ENCODE measurements at places on chromosomes 2 and 18.

DNA sequence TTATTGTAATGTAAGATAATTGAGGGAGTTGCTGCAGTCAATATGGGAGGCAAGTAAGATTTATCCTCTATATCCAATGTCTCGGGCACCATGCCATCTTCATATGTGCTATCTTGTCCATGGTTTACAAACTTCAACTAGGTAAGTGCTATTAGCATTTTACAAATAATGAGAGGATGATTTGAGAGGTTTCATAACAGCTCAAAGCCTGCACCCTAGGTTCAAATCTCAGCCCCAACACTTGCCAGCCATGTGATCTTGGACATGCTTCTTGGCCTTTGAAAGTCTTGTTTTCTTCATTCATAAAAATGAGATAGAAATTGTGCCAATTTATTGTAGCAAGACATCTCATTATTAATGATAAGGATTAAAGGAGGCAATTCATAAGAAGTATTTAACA, 108.8 kb downstream of the RND3 start:
- no peak overlapping the region for H3K4me3 ChIP-seq
- no peaks in the 10 kb centered on the region for H3K27me3 ChIP-seq
- H3K27ac ChIP-seq: no peak overlapping the region
- no peaks in the 10 kb centered on the region for H3K4me1 ChIP-seq
- DNase-seq: no peak
- H3K36me3 ChIP-seq: no peaks in the 10 kb centered on the region

- no peak overlapping the region for H3K4me3 ChIP-seq
- H3K36me3 ChIP-seq: no peaks in the 10 kb centered on the region
- no peaks in the 10 kb centered on the region for H3K4me1 ChIP-seq
- H3K27ac ChIP-seq: no peak overlapping the region
Measured at GRCh38 chr2:74300506-74300905, 42.7 kb downstream of the SLC4A5 start.

- no peak overlapping the region for H3K27ac ChIP-seq
- H3K27me3 ChIP-seq: no peaks in the 10 kb centered on the region
- no peaks in the 10 kb centered on the region for H3K36me3 ChIP-seq
- H3K4me3 ChIP-seq: no peak overlapping the region
- no peak for DNase-seq
- peaks cover 25% of the 10 kb centered on the region for H3K4me1 ChIP-seq
Measured at GRCh38 chr2:111157071-111157661, 36.5 kb downstream of the BCL2L11 start.

DNA sequence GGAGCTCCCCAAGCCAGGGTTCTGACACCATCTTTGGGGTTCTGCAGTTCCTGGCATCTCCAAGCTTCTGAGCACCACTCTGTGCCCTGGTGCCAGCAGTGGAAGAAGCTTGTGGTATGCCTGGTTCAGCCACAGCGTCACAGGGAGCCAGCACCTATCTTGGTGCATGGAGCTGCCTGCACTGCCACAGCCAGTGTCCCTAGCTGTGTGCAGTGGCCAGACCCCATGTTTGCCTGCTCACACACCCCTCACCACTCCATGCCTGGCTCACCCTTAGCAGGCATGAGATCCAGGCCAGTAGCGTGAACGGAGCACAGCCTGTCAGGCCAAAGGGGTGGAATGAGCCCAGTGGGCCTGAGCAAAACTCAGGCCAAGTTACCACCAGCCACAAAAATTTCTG, 290.2 kb upstream of the LRATD1 start:
- no peaks in the 10 kb centered on the region for H3K4me1 ChIP-seq
- H3K4me3 ChIP-seq: no peak overlapping the region
- H3K27me3 ChIP-seq: no peaks in the 10 kb centered on the region
- H3K36me3 ChIP-seq: no peaks in the 10 kb centered on the region

- peak; percentile 96 for DNase-seq
- no peak overlapping the region for H3K4me3 ChIP-seq
- H3K4me1 ChIP-seq: peaks cover 4% of the 10 kb centered on the region
- H3K27me3 ChIP-seq: no peaks in the 10 kb centered on the region
- H3K36me3 ChIP-seq: no peaks in the 10 kb centered on the region
Measured at GRCh38 chr18:8858888-8859511, 153.6 kb downstream of the MTCL1 start.

DNA sequence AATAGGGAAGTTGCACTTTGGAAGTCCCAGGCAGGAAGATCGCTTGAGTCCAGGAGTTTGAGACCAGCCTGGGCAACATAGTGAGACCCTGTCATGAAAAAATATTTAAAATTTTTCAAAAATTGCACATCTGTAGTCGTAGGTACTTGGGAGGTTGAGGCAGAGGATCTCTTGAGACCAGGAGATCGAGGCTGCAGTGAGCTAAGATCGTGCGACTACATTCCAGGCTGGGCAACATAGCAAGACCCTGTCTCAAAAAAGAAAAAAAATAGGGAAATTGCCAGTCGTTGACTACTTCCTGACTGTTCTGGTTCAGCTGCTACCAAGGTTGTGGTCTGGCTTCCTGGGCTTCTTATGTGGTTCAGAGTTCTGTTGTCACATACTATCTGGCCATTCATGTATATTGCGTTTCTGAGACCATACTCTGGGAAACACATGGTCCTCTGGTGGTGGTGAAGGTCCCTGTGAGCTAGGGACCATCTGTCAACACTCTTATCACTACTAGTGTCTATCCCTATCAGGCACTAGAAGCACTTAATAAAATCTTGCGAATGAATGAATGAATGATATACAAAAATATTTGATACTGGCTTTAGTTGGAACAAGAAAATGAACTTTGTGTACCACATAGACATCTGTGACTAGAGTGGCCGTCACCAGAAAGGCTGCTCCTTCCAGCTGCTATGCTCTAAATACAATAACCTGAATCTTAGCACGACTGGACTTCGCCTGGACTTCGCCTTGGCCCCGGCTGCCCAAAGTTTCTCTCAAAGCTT, 861 bp upstream of the KLHL23 start:
- H3K27me3 ChIP-seq: no peaks in the 10 kb centered on the region
- peak; percentile 25 for DNase-seq
- no peaks in the 10 kb centered on the region for H3K36me3 ChIP-seq
- peak overlapping the region; percentile 72 for H3K4me3 ChIP-seq
- no peaks in the 10 kb centered on the region for H3K4me1 ChIP-seq

DNA sequence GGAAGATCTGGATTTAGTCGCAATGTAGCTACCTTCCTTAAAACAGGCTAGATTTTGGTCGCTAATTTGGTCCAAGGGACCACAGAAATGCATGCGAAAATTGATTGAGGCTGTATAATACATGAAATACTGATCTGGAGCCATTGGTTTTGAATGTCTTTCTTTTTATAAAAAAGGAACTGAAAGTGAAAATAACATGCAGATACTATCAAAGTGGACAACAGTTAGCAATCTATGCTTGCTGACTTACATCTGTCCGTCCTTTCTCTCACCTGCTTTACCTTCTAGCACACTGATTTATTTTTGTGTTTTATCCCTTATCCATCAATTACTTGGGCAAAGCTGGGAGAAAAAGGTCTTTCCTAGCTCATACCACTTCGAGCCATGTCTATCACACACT, 1459.8 kb upstream of the ACVR2A start:
- H3K4me3 ChIP-seq: no peak overlapping the region
- no peak overlapping the region for H3K27ac ChIP-seq
- no peak for DNase-seq
- H3K27me3 ChIP-seq: no peaks in the 10 kb centered on the region

DNA sequence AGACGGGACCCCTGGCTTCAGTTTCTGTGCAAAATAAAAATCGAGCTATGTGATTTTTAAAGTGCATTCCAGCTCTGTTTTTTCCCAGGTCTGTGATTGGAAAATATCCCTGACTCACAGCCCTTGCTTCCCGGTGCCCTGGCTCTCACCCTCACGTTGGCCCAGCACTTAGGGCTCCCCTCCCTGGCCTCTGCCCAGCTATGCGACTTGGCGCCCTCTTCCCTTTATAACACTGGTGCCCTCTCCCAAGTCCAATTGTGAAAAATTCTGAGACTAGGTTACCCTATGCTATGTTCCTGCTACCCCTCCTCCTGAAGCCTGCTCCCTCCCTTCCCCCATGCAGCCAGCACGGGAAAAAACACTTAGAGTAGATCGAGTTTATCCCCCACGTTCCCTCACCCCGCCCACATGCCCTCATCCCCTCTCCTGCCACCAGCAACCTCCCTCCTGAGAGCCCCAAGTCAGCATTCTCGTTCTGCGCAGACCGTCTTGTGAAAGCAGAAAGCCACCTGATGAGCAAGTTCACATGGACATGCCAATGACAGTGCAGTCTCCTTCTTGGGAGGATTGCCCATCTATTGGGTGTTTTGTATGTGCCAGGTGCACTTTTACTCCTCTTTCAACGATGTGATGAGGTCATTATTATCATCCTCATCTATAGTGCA, 228.8 kb downstream of the VAPA start:
- H3K27ac ChIP-seq: peak overlapping the region; percentile 47
- H3K36me3 ChIP-seq: no peaks in the 10 kb centered on the region
- DNase-seq: peak; percentile 81
- peaks cover 43% of the 10 kb centered on the region for H3K4me1 ChIP-seq
- H3K4me3 ChIP-seq: no peak overlapping the region
- no peaks in the 10 kb centered on the region for H3K27me3 ChIP-seq

- H3K27ac ChIP-seq: peak overlapping the region; percentile 81
- no peak overlapping the region for H3K4me3 ChIP-seq
- H3K4me1 ChIP-seq: peaks cover 41% of the 10 kb centered on the region
- no peaks in the 10 kb centered on the region for H3K27me3 ChIP-seq
- DNase-seq: no peak
- H3K36me3 ChIP-seq: no peaks in the 10 kb centered on the region
Measured at GRCh38 chr2:105798595-105798994, 53.9 kb downstream of the NCK2 start.

GRCh38 chr2:58056192-58056916, 9.7 kb downstream of the VRK2 start:
- peaks cover 15% of the 10 kb centered on the region for H3K4me1 ChIP-seq
- no peak for DNase-seq
- H3K4me3 ChIP-seq: no peak overlapping the region
- H3K36me3 ChIP-seq: peaks cover 9% of the 10 kb centered on the region

- H3K27ac ChIP-seq: no peak overlapping the region
- peak; percentile 48 for DNase-seq
- peaks cover 20% of the 10 kb centered on the region for H3K4me1 ChIP-seq
- no peaks in the 10 kb centered on the region for H3K27me3 ChIP-seq
- no peaks in the 10 kb centered on the region for H3K36me3 ChIP-seq
Measured at GRCh38 chr2:146124741-146125140, 1604.8 kb upstream of the ZEB2 start.

DNA sequence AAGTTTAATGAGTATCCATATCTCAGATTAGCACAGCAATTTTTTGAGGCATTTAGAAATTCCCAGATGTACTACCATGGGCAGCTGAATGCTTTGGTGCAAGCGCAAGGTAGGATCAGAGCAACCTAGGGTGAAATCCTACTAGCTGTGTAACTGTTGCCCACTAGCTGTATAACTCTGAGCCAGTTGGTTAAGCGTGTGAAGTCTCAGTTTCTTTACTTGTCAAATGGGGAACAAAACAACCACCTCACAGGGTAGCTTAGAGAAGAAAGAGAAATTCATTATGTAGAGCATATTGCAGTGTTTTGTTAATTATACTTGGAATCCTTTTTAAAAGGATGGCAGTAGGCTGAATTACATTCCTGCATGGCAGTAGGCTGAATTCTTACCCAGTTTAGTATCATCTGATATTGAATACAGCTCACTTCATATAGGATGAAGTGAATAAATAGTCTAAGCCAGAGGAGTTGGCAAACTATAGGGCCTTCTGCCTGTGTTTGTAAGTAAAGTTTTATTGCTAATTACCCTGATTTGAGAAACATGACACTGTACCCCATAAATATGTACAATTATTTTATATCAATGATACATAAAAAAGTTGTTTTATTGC, 180.7 kb downstream of the PLCL1 start:
- H3K27me3 ChIP-seq: no peaks in the 10 kb centered on the region
- no peaks in the 10 kb centered on the region for H3K36me3 ChIP-seq
- H3K4me1 ChIP-seq: no peaks in the 10 kb centered on the region
- H3K27ac ChIP-seq: no peak overlapping the region

- no peak overlapping the region for H3K4me3 ChIP-seq
- no peak overlapping the region for H3K27ac ChIP-seq
- H3K4me1 ChIP-seq: peaks cover 6% of the 10 kb centered on the region
- no peaks in the 10 kb centered on the region for H3K36me3 ChIP-seq
- no peaks in the 10 kb centered on the region for H3K27me3 ChIP-seq
Measured at GRCh38 chr2:222795450-222796357, 65.1 kb upstream of the ACSL3 start.

- H3K27me3 ChIP-seq: no peaks in the 10 kb centered on the region
- H3K4me3 ChIP-seq: no peak overlapping the region
- peaks cover 61% of the 10 kb centered on the region for H3K4me1 ChIP-seq
- peaks cover 13% of the 10 kb centered on the region for H3K36me3 ChIP-seq
Measured at GRCh38 chr2:112642966-112643365, 2.8 kb upstream of the SLC20A1 start.

- H3K36me3 ChIP-seq: no peaks in the 10 kb centered on the region
- H3K27me3 ChIP-seq: no peaks in the 10 kb centered on the region
- H3K27ac ChIP-seq: no peak overlapping the region
- no peak for DNase-seq
- peaks cover 23% of the 10 kb centered on the region for H3K4me1 ChIP-seq
Measured at GRCh38 chr2:70514612-70515055, 39.0 kb downstream of the TGFA start.

- peak; percentile 15 for DNase-seq
- H3K36me3 ChIP-seq: no peaks in the 10 kb centered on the region
- no peaks in the 10 kb centered on the region for H3K27me3 ChIP-seq
- no peak overlapping the region for H3K4me3 ChIP-seq
- H3K4me1 ChIP-seq: peaks cover 28% of the 10 kb centered on the region
- peak overlapping the region; percentile 74 for H3K27ac ChIP-seq
Measured at GRCh38 chr2:160868891-160869290, 291.3 kb upstream of the TANK start.

GRCh38 chr2:69946351-69947324, 14.8 kb downstream of the ASPRV1 start:
- H3K4me3 ChIP-seq: no peak overlapping the region
- H3K27ac ChIP-seq: peak overlapping the region; percentile 33
- H3K36me3 ChIP-seq: peaks cover 9% of the 10 kb centered on the region
- peak; percentile 63 for DNase-seq

DNA sequence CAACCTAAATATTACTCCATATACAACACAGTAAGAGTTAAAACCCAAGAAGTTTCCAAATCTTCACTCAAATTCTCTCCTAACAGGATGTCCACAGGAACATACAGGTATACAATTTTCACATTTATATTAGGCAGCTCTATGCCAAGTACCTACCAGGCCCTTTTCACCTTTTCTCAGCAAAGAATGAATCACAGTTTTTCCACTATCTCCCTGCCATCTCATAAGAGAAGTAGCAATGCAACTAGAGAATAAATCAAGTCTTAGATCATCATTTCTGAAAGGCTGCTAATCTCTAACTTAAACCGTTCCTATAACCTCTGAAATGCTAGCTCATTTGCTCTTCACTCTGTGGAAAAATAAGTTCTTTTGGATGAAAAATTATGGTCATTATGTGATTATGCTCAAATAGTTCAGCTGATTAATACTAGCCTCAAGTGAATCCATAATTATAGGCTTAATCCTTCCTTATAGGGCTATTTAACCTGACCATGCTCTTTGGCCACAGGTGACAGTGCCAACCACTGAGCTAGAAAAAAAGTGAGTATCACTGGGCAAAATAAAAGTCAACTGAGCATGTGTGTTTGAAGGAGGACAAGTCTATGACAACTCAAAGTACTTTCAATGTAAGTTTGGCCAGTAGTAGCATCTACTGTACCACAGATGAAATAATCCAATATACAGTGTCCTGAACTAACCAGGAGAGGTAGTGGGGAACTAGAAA, 79.7 kb downstream of the COBLL1 start:
- no peaks in the 10 kb centered on the region for H3K27me3 ChIP-seq
- no peaks in the 10 kb centered on the region for H3K36me3 ChIP-seq
- no peak for DNase-seq
- H3K4me3 ChIP-seq: no peak overlapping the region
- no peak overlapping the region for H3K27ac ChIP-seq

GRCh38 chr2:44360749-44361329, 455 bp downstream of the PREPL start:
- DNase-seq: peak; percentile 61
- no peaks in the 10 kb centered on the region for H3K36me3 ChIP-seq
- H3K27me3 ChIP-seq: no peaks in the 10 kb centered on the region
- peak overlapping the region; percentile 96 for H3K4me3 ChIP-seq
- H3K27ac ChIP-seq: peak overlapping the region; percentile 97

All from GM23248 (cell line).